Activated CD8-positive, alpha-beta memory T cell treated with anti-CD3 and anti-CD28 coated beads, Interleukin-2, amount 50 U/mL, for 48 hours (primary cell): ENCODE measurements at places on chromosomes 16 and 17.
A peak's percentile ranks its signal among the peaks of the same experiment; 100 is the strongest.

DNA sequence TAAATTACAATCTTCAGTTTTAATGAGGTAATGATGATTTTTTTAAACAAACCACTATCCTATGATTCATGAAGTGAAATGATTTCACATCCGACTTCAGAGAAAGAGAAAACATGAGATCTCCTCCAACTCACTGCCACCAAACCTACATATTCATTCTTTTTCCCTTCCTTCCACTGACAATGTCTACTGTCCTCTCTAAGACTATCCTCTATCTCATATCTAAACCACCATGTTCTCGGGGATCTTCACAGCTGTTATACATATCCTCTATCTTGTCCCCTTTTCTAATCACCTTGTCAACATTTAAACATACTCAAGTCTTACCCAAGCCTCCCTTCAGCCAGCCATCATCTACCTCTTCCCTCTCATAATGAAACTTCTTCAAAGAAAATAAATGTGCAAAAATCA lies 53.5 kb downstream of the SMURF2 start:
- no peak for DNase-seq

GRCh38 chr16:27802664-27803439 lies 252.9 kb downstream of the KATNIP start:
- no peak for DNase-seq

DNA sequence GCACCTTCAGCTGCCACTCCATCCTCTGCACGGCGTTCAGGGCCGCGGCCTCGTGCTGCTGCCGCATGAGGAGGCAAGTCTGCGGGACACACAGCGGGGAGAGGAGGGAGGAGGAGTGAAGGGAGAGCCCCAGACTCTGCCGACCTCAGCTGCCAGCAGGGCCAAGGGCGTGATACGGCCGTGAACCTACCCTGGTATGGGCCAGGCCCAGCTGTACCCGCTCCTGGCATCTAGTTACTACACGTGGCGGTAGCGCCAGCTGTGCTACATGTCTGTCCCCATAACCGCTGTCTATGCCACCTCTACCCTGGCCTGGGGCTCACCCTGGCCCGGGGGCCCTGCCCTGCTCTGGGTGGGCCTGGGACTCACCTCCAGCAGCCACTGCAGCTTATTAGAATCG lies 51.1 kb downstream of the ZNF778 start:
- no peak for DNase-seq

GRCh38 chr17:82201498-82201910 lies 11.1 kb downstream of the CCDC57 start:
- no peak for DNase-seq

DNA sequence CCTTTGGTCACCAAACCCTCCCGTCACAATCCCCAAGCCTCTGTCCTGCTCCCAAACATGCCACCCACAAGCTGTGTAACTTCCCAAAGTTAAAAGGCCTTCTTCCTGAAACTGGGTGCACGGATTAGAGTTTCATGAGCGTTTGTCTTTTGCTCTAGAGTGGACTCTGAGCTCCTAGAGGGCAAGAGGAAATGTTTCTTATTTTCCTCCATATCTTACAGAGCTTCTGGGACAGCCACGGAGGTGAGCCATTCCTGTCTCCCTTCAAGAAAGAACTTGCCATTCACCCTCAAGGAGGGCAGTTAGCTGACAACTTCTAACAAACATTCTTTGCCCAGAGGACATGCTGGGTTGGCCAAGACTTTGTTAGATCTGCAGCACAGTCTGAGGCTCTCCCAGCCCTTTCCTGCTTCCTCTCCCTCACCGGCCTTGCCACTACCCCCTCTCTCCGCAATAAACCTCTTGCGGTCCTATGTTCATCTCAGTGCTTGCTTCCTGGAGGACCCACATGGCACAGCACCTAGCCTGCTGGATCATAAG lies 2.6 kb upstream of the MYCBPAP start:
- DNase-seq: no peak

DNA sequence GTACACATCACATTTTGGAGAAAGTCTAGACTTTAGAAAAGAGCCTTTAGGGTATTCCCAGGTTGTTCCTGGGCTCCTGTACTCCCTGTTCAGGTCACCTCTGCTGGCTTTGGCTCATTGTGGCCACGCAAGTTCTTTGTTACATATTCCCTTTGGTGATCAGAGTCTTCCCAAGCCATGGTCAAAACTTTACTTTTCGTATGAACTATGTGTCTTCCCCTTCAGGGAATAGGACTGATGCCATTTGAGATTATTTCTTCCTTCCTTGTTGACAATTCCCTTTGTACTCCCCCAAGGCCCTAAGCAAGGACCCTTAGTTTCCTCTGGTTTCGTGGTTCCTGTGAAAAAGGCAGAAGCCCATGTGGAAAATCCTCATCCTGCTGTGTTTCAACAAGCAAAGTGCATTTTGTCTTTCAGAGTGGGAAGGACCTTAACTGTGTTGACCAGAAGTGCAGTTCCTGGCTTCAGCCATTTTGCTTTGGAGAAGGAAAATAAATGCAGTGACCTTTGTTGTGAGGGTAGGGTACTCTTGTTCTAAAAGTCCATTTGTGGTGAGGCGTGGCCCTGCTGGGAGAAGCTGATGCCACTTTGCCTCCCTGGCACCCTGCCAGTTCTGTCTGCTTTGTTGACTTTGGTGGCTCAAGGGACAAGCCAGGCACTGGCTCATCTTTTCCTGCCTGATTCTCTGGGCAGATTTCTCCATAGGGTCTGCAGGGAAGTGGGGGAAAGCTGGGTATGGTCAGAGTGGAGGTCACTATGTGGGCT lies 55.1 kb downstream of the ZNRF1 start:
- no peak for DNase-seq

- DNase-seq: no peak
Observed at GRCh38 chr17:29710891-29711418, 88.2 kb upstream of the CORO6 start.

- DNase-seq: no peak
Observed at GRCh38 chr16:88337021-88337420, 45.7 kb upstream of the ZNF469 start.

DNA sequence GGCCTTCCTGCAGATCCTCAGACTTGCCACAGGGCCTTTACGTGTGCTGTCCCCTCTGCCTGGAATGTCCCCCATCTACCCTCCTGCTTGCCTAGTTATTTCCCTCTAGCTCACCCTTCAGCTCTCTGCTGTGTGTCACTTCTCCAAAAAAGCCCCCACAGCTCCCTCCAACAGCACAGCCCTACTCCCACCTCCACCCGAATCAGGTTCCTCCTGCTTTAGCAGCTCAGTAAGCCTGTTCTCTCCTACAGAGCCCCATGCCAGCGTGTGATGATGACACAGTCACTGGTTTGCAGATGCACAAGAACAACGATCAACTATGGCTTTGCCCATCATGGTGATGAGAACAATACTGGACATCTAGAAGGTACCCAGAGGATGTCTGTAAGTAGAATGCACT lies 7.1 kb upstream of the SAMD14 start:
- DNase-seq: no peak

DNA sequence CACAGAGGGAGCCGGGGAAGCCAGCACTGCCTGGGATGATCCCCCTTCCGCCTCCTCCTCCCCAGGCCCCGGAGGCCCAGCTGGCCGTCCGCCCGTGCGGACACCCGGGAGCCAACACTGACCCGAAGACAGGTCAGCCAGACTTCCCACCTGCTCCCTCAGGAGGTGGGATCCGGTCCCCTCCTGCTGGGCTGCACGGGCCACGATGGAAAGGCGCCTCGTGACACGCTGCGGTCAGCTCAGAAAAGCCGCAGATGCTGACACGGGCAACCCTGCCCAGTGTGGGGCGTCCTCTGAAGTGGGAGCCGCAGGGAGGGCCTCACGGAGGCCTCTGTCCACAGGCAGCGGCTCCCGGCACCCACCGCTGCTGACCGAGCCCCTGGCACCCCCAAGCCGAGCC lies 49.3 kb downstream of the CBFA2T3 start:
- no peak for DNase-seq

GRCh38 chr16:7508656-7509055 lies 176.0 kb downstream of the RBFOX1 start:
- DNase-seq: no peak

DNA sequence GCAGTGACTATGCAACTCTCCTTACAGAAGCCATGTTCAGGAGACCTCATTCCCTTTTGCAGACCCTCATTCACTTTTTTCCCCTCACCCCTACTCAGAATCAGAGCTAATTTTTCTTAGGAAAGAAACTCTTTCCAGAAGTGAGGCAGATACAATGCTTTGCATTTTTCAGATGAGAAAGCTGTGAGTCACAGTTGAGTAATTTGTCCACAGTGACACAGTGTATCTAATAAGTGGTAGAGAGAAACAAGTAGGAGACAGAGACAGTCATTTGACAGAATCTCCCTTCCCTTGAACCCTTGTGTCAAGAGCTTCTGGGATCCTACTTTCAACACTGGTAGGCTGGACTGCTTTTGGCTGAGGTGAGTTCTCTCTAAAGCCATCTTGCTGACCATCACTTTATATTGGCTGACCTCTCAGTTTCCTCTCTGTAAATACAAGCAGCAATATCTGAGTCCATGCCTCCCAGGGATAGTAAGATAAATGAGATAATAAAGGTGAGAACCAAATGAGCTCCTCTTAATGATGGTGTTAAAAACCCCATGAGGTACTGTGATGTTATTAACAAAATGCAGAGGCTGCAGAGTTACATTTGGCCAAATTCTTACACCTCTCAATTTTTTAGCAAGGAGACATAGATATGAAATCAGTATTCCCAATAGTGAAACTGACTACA lies 130.8 kb downstream of the CA10 start:
- no peak for DNase-seq

DNA sequence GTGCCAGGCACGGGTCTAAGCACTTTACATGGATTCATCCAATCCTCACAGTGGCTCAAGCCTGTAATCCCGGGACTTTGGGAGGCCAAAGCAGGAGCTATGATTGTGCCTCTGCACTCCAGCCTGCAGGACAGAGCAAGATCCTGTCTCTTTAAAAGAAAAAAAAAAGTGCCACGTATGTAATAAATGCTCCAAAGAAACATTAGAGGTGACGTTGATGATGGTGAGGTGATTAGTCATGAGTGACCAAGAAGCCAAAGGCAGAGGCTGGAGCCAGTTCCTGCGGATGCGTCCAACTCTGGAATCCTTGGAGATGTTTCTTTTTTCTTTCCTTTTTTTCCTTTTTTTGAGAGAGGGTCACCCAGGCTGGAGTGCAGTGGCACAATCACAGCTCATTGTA lies 59.4 kb upstream of the SIAH1 start:
- no peak for DNase-seq

DNA sequence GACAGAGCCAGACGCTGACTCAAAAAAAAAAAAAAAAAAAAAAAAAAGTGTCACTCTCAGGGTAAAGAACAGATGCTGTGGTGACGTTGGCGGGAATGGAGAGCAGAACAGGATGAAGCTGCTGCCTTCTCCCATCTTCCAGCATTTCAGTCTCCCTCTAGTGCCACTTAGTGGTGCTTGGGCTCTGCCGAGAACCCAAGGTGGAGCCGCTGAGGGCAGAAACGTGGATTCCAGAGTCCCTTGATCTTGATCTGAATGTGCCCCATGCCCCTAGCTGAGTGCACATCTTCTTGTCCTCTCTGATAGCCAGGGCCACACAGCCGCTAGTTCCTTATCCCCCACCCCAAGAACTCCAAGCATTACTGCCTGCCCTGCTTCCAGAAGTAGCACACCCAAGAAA lies 43.2 kb upstream of the FA2H start:
- no peak for DNase-seq

GRCh38 chr17:30199600-30199999 lies 35.9 kb downstream of the SLC6A4 start:
- no peak for DNase-seq

DNA sequence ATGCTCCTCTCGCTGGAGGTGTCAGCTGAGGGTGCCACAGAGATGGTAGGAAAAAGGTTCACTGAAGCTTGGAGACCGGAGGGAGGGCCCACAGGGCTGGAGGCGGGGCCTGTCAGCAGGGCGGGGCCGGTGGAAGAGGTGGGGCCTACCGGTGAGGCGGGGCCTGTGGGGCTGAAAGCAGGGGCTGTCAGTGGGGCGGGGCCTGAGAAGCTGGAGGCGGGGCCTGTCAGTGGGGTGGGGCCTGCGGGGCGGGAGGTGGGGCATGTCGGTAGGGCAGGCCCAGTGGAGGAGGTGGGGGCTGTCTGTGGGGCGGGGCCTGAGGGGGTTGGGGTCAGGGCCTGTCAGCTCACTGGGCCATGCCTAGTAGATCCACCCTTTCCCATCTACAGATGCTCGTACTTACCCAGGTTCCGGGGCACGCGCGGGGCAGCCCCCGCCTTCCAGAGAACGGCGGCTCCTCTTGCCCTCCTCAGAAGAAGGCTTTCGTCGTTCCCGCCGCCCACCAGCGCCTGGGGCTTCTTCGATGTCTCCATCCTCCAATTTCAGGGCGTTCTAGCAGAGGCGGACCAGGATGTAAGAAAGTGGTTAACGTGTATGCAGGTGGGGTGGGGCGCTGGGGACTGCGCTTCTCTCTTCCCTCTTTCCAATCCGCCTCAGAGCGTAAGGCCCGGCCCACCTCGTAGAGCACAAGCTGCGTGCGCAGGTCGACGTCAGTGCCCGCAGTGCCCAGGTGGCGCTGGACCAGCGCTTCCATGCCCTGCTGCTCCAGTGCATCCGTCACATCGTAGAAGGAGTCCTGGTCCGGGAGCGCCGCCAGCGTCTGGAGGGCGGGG lies 9.8 kb downstream of the TMEM208 start:
- peak; percentile 94 for DNase-seq

DNA sequence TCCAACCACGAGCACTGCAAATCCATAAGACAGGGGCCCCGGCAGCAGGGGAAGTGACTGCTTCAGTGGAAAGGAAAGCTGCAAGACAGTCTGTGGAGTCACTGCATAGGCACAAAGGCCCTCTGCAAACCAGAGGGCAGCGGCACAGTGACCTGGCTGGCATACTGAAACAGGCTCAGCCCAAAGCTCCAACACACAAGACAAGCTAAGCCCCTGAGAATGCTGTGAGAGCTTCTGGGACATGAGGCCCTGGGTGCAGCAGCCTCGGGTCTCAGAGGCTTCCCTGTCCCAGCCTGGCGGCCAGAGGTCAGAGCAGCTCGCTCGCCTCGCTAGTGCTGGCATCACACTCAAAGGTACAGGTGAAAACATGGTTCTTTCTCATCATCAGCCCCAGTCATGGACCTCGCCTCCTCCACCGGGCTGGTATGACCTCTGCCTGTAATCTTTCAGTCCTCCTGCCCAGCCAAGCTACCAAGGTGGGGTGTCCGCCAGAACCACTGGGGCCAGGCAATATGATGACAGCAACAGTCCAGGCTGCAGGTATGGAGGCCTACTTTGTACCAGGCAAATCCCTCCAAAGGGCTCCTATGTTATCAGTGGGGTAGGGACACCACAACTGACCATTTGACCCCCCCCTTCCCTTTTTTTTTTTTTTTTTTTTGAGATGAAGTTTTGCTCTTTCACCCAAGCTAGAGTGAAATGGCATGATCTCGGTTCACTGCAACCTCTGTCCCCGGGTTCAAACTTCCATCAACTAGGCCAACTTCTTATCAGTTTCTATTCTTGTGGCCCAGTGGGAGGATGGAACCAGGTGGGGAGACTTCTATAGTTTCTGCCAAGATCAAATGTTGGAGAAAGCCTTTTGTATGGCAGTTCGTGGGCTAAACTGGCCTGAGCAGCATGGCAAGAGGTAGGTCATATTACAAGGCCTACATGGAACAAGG lies 19.2 kb downstream of the ST3GAL2 start:
- DNase-seq: no peak

GRCh38 chr17:35740997-35741931 lies 9.8 kb downstream of the RASL10B start:
- peak; percentile 63 for DNase-seq

GRCh38 chr16:87178177-87178863 lies 138.9 kb downstream of the C16orf95 start:
- no peak for DNase-seq

- no peak for DNase-seq
Observed at GRCh38 chr17:21125862-21126261, 902 bp upstream of the DHRS7B start.

GRCh38 chr16:15881794-15882379 lies 6.5 kb downstream of the CEP20 start:
- DNase-seq: no peak
